Stimulated activated CD4-positive, alpha-beta T cell treated with anti-CD3 and anti-CD28 coated beads, Interleukin-4, amount 100 ng/mL, for 48 hours (primary cell): ENCODE measurements at places on chromosomes 7 and 10.

DNA sequence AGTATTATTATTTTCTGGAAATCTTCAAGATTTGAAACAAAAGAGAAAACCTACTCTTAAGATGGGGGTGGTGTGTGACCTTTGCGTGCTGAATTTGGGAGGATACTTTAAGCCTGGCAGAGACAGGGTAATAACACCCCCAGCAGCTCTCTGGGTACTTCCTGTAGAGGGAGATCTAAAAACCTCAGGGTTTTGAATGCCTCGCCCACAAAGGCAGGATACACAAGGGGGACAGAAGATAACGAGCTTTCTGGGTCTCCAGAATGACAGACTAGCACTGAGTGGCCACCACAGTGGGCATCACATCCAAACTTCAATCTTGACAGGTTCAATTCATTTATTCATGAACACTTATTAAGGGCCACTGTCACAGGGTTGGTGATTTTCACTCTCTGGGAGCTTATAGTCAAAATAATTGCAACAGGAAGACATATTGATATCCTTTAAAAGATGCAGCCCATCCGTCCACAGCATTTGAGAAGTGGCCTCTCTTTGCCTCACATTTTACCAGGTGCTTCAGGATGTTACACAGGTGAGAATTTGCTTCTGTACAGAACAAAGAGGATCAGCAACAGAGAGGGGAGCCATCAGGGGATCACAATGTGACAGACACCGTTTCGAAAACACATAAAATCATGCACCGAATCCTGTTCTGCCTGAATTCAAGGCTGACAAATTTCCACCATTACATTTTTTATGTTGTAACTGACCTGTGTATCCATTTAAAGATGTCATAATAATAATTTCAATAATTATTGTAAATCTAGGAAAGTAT, 14.3 kb downstream of the CPA1 start:
- no peak for DNase-seq

GRCh38 chr7:55310287-55311025, 54.7 kb upstream of the LANCL2 start:
- DNase-seq, result no peak

DNA sequence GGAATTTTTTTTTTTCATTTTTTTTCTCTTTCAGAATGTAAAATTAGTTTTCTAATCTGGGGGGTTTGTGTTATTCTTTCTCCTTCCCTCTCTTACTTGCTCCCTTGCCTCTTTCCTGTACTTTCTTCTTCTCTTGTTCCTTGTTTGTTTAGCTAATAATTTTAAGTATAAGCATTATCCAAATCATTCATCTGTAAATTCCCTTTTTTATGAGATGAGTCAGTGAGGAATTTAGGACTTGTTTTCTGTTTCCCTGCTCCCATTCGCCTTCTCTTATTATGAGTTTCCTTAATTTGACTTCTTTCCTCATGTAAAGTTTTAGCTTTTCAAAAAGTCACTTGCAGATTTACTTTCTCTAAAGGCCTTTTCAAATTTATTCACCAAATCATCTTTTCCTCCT, 154.6 kb upstream of the ETV1 start:
- DNase-seq, result no peak

- no peak for DNase-seq
Measured at GRCh38 chr7:1654738-1655475, 15.2 kb upstream of the ELFN1 start.

GRCh38 chr7:114048386-114049235, 129.8 kb upstream of the PPP1R3A start:
- no peak for DNase-seq

DNA sequence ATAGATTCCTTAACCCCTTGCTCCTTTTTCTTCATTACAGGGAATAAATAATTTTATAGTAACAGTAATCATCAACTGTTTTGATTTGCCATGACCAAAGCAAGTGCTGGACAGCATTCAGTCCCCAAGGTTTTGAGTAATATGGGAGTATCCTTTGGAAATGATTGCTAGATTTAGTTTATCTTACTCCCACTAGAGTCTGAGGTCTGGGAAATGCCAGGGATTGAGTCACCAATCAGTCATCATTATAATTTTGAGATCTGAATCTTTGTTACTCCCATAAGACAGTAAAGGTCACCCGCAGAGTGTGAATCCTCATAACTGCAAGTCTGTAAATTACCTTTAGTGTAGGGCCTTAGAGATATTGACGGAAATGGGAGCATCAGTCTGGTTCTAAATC, 133.7 kb upstream of the SEMA3E start:
- no peak for DNase-seq

GRCh38 chr10:88278912-88279311, 304.2 kb downstream of the RNLS start:
- no peak for DNase-seq

GRCh38 chr10:21891439-21891838, 112.1 kb downstream of the DNAJC1 start:
- DNase-seq, result no peak

- DNase-seq, result no peak
Measured at GRCh38 chr10:102436312-102436711, 3.9 kb upstream of the CUEDC2 start.

GRCh38 chr7:112022128-112022527, 184.1 kb downstream of the DOCK4 start:
- no peak for DNase-seq

DNA sequence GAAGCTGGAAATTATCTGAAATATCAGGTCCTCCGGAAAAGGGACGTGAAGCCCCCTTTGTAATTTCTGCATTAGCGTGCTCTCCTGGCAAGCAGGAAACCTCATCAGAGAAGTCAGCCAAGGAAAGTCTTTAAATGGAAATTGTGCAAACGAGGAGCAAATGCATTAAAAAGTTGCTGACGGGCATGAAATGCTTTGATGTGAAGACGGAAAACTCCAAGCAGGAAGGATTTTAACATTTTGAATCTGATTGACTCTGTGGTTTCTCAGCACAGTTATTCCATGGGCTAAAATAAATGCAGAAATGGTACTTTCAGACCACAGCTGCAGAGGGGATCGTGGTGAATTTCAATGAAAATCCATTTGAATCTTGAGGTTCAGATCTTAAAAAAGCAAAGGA, 167.8 kb downstream of the AHR start:
- DNase-seq, result no peak

GRCh38 chr7:18455606-18456005, 39.9 kb upstream of the HDAC9 start:
- DNase-seq, result no peak

- DNase-seq, result no peak
Measured at GRCh38 chr7:4794591-4795350, 19.3 kb downstream of the AP5Z1 start.

- DNase-seq, result no peak
Measured at GRCh38 chr10:86556532-86556931, 34.9 kb upstream of the WAPL start.

GRCh38 chr7:156832195-156832877, 60.6 kb downstream of the LMBR1 start:
- no peak for DNase-seq

GRCh38 chr7:148754912-148755311, 56.2 kb downstream of the CUL1 start:
- DNase-seq, result no peak

GRCh38 chr10:69335063-69335587, 56.8 kb downstream of the HK1 start:
- no peak for DNase-seq

GRCh38 chr7:5629941-5630340, 151.5 kb downstream of the RNF216 start:
- peak; percentile 33 for DNase-seq

DNA sequence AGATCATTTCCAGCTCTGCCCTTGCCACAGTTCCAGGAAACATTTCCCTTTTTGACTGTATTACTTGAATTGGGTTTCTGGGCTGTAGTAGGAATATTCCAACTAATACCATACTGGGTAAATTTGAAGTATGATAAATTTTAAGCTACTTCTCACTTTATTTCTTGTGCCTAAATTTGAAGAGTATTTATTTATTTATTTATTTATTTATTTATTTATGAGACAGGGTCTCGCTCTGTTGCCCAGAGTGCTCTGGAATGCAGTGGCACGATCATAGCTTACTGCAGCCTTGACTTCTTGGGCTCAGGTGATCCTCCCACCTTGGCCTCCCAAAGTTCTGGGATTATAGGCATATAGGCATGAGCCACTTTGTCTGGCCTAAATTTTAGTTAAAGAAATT, 105.5 kb downstream of the TPST1 start:
- no peak for DNase-seq

DNA sequence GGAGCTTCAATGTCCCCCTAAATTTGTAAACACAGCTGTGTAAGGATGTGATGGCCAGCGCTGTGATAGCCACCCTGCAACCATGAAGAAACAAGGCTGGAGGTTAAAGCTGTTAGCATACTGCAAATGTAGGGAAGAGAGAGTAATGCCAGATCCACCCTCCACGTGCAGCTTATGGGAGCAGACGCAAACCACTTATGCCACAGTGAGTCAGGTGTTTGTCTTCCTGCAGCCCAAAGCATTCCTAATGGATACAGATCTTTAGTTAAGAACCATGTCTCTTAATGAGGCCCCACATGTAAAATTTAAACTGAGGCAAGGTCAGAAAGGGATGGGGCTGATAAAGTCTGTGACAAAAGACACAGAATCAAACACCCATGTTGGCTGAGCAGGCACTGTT, 13.6 kb upstream of the MYL7 start:
- DNase-seq, result no peak

- no peak for DNase-seq
Measured at GRCh38 chr10:79262959-79263746, 84.1 kb upstream of the PPIF start.

DNA sequence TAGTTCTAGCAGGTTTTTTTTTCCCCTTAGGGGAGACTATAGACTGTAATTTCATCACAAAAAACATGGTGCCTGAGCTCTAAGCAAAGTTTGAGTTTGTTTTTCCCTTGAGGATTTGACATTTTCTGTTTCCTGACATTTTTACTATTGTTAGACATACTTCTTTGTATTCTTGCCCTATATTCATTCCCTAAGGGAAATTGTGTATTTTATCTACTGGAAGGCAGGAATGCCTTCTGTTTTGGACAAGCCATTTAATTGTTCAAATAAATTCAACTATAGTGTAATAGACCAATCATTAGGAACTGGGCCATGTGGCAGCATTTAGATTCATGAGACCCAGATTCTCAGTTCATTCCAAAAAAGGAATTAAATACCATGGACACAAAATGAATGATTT, 335.0 kb downstream of the EXOC4 start:
- no peak for DNase-seq

- no peak for DNase-seq
Measured at GRCh38 chr7:107089627-107090026, 45.1 kb downstream of the PRKAR2B start.

- no peak for DNase-seq
Measured at GRCh38 chr7:25895792-25896171, 256.2 kb upstream of the NFE2L3 start.

- DNase-seq, result no peak
Measured at GRCh38 chr7:82726038-82726800, 282.6 kb upstream of the CACNA2D1 start.

- no peak for DNase-seq
Measured at GRCh38 chr7:52705768-52706167, 329.7 kb upstream of the POM121L12 start.

- DNase-seq, result no peak
Measured at GRCh38 chr10:11654659-11655058, 43.2 kb upstream of the USP6NL start.

DNA sequence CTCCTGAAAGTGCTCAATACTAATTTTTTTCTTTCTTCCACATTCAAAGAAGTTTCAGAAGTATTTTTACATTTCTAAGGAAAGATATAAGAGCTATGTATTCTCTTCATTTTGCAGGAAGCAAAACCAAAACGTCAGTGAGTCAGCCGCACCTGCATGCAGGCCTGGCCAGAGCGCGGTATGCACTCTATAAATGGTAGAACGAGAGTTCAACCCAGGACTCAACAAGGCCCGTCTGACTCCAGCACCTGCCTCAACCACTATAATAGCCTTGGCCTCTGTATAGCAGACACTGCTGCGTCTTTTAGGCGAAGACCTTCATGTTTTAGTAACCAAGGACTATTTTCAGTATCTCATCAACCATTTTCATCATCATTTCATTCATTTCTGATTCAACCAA, 113.2 kb downstream of the KMT2E start:
- DNase-seq, result no peak

DNA sequence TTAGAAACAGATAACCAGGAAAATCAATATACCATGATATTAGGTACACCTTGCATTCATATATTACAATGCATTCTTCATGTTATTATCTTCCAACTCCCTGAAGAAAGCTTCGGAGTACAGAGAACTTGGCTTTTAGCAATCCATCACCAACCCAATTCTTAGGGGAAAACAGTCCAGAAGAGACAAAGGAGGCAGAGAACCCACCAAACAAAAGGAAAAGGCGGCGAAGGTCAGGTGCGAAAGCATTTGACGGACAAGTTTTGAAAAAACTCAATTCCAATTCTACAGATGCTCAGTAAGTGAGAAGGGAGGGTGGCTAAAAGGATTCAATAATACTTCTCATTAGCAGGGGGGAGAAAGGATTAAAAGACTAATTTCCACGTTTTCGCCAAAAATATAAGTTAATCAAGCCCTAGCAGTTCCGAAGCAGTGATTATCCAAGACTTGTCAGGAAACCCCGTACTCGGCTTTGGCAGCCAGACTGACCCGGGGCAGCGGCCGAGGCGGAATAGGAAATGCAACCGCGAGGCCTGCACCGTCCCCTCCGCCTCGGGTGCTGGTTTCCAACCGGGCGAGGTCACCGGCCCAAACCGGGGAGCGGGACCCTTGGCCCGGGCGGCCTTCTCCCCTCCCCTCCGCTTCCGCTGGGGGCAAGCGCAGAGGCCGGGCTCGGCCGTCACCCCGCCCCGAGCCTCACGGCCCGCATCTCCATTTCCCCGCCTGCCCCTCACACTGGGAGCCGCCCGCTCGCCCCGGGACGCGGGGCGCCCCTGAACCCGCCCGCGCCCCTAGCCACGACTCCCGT, 747 bp downstream of the GDI2 start:
- DNase-seq, result peak; percentile 24

DNA sequence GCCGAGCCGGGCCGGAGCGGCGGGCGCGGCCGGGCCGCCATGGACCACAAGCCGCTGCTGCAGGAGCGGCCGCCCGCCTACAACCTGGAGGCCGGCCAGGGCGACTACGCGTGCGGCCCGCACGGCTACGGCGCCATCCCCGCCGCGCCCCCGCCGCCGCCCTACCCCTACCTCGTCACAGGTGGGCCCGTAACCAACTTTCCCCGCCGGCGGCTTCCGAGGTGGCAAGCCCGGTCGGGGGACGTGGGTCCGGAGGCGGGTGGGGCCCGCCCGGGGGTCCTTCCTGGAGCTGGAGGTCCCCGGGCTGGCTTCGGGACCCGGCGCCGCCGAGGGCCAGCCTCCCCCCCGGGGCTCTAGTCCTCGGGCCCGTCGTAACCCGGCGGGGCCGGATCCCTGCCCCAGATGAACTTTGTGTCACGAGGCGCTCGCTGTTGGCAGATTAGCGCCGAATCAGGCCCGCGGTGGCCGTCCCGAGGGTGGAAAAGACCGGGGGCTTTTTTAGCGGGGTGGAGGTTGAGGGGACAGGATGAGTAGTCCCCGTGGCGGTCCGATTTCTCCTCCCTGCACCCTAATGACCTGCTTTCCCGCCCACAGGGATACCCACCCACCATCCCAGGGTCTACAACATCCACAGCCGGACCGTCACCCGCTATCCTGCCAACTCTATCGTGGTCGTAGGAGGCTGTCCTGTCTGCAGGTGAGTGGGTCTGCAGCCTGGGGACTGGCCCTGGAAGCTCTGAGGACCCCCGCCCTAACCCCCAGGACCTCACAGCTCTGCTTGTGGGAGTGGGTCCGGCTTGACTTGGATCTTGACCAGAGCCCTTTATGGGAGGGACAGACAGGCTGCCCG, 496 bp downstream of the BRI3 start:
- no peak for DNase-seq

- no peak for DNase-seq
Measured at GRCh38 chr7:55554038-55554437, 18.3 kb downstream of the VOPP1 start.
